ENCODE measurements at places on chromosomes 1 and 21.

DNA sequence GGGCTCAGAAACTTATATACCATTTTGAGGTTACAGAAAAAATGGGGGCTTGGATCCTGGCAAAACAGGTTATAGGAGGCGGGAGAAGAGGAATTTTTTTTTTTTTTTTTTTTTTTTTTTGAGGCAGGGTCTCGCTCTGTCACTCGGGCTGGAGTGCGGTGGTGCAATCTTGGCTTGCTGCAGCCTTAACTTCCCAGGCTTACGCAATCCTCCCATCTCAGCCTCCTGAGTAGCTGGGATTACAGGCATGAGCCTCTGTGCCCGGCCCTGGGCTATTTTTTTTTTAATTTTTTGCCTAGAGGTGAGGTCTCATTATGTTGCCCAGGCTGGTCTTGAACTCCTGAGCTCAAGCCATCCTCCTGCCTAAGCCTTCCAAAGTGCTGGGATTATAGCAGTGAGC, 24.7 kb downstream of the MROH7 start:
- DNase-seq, result no peak

DNA sequence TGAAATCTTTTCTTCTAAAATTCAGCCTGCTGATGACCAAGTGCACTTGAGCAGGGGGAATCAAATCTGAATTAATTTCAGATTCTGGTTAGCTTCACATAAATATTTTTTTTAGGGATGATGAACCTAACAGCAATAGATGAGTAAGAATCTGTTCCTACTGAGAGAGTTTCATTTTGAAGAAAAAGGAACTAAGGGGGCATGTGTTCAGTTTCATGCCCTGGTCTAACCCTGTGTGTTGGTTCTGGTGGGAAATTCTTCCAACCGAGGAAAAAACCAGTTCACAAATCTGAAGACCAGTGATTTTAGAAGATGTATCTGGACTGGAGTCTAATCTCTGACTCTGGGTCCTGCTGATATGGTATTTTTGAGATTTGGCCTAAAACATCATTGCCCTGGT, 13.7 kb downstream of the SELL start:
- no peak for DNase-seq

DNA sequence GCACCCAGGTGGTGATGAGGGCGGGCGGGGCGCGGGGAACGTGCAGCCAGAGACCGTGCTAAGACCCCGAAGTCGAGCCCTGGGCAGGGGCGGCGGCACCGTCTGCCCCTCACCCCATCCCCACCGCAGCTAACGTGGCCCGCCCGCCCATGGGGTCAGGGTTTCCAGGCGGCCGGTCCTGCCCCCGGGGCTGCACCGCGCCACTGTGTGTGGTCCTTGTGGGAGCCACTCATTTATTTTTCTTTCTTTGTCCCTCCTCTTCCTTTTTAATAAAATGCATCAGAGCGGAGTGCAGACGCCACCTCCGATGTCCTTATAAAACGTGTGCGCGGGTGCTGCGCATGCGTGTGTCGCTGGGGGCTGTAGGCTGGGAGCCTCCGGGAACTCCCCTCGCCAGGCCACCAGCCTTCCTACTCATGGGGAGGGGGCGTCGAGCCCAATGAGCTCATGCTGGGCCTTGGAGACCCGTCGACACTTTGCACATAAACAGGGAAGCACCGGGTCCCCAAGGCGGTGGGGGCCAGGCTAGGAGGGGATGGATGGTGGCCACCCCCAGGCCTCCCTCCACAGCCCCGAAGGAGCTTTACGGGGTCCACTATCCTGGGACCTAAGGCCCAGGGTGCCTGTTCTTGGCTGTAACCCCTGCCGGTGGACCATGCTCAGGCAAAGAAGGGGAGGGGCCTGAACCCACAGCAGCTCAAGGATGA, 59.9 kb downstream of the WNT9A start:
- DNase-seq, result no peak

GRCh38 chr1:102858695-102859094, 249.6 kb downstream of the COL11A1 start:
- DNase-seq, result no peak

DNA sequence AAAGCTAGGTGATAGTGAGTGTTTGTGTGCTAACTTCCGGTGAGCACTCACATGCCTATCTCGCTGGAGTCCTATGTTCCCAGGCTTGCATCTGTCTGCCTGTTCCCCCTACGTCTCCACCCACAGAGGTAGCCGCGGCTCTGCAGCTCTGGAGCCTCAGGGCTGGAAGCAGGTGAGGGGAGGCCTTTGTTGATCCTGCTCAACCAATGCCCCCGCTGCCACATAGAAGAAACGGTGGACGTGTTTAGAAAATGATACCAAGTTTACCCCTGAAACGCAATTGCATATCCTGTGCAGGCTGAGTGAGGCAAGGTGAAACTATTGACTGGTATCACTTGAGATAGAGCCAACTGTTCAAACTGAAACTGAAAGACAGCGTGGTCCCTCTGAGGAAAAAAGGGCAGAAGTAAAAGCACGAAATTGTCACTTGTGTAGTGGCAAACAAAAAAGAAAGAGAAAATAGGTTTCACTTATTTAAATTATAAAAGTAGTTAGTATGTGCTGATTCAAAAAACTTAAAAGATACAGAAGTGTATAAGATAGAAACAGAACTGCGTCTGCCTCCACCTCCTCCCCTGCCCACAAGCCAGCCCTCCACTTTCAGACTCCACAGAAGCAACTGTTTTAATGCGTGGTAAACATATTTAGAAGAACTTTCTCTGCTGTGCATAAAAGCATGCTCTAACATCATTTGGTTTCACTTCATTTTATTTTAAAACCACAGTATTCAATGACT, 38.6 kb upstream of the ETS2 start:
- peak; percentile 21 for DNase-seq

DNA sequence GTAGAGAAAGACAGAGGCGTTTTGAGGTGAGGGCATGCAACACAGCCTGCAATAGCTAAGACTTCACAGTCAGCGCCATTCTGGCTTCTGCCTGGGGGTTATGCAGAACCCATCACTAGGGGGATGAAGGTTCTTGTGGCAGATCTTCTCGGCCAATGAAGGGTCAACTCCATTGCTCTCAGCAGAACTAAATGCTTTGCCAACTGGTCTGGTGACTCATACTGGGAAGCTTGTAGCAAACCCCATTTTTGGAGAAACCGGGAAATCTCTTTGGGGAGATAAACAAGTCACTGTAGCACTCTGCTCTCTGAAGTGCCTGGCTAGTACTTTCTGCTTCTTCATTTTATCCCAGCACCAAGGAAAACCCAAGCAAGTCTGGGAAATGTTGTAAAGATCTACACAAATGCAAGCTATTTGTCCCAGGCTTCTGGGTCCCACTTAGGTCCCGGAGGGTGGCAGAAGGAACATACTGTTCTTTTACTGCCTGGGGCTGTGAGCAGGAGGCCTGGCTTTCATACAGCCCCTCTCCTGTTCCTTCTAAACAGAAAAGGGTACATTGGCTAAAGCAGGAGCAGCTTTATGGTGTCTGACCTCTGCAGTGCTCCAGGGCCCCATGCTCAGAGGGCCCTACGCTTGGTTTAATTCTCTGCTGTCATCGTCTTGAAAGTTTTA, 28.8 kb downstream of the SHISA4 start:
- DNase-seq, result no peak

GRCh38 chr1:2378956-2379732, 12.2 kb downstream of the MORN1 start:
- DNase-seq, result no peak

GRCh38 chr21:32592929-32593502, 7.7 kb upstream of the TCP10L start:
- DNase-seq, result no peak

DNA sequence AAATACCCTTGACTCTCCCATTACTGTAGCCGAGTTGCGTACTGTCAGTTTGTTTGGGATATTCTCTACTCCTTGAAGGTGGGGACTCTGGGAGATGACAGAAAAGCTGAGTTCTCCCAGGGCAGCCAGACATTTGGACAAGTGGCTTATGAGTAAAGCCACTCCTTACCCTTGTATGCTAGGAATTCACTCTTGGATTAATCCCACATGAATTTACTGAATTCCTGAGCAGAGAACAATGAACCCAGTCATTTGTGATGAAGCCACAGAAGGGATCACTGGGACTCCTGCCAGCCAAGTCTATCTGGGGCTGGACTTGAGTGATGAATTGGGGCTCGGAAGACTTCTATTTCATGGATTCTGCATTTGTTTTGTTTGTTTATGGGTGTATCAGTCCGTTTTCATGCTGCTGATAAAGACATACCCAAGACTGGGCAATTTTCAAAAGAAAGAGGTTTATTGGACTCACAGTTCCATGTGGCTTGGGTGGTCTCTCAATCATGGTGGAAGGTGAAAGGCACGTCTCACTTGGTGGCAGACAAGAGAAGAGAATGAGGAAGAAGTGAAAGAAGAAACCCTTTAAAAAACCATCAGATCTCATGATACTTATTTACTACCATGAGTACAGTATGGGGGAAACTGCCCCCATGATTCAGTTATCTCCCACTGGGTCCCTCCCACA, 25.1 kb downstream of the C1orf116 start:
- no peak for DNase-seq

DNA sequence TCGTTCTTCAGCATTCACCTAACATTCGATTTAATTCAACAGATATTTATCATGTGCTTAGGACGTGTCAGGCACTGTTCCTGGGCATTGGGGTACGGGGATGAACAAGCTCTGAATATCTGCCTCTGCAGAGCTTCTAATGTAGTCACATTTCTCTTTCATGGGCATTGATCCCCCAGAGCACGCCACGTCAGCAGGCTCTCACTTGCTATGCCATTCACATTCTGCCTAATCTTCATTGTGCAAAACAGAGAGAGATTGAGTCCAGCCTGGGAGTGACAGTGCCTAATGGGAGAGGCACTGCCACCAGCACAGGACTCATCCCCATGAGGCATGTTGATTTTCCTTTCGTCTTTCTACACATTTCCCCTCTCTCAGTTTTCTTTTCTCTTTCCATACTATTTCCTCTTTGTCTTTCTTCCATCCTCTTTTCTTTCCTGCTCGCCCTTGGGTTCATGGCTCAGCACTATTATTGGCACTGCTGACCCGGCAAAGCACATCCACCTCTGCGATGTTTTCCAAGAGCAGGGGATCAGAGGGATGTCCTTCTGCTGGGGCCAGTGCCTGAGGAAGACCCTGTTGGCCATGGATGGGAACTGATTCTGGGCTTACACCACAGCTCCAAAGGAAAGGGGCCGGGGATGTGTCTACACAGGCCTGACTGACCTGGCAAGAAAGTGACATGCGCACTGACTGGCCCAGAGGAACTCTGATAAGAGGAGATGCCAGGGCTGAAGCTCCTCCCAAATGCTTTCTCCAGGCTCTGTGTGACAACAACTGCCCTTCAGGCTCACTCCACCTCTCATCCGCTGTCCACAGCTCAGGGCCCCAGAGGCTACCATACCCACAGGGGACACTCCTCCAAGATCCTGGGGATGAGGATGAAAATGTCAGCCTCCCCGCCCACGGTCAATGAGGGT, 195.9 kb downstream of the TOMM20 start:
- DNase-seq, result no peak

DNA sequence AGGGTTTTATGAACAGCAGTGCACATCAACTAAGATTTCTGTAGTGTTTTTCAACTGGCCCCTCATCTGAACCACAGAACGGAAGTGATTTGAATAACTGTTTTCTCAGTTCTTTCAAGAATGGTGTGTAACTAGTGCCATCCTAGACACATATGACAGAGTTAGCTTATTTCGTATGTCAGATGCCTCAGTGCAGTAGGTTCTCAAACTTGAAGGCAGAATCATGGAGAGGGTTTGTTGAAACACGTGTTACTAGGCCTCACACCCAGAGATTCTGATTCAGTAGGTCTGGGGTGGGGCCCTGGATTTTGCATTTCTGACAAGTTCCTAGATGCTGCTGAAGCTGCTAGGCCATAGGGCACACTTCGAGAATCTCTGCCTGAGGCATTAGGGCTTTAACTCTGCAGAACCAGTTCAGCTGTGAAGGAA, 49.0 kb downstream of the SCCPDH start:
- DNase-seq, result no peak

DNA sequence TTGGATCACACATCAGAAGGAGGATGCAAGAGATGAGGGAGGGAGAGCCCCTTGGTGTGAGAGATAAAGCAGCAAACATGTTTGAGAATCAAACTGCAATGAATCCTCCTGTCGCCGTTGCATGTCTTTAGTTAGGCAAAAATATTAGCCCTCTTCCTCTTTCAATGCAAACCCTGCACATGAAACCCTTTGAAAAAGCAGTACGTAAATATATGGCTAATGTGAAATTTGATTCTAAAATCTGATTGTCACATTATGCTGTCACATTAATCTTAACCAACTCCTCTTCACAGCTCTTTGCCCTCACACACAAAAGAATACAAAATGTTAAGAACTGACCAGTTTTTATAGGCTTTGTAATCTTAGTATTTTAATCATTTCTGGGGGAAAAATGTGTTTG, 63.4 kb downstream of the WDR64 start:
- no peak for DNase-seq

DNA sequence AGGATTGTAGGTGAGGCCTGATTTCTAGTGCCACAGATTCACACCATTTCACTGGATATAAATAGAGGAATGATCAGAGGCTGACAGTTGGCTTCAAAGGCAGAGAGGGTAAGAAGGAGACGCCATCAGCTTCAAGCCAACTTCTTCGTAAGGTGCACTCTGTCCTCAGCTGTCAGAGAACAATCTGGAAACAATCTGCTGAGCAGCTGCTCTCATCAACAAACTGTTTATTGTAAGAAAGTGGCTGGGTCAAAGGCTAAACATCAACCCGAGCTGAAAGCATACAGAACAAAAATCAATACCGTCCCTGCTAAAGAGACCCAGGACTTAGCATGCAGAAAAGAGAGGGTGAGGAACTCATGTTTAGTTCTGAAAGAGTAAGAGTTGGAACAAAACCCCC, 48.2 kb downstream of the HLCS start:
- no peak for DNase-seq

DNA sequence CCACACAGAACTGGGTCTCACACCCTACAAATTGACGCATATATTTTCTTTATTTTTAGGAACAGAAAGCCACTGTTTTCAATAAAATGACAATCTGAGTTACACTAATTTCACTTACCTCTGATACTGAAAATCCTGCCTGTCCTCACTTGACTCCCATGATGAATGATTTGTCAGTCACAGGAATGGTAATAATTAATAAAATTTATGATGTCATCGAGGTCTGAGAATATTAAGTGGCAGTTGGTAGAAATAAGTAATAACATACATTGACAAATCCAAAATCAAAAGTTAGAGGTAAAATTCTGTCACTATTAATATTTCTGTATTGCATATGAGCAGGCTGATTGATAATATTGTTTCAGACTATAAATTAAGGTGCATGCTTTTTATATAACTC, 418.7 kb upstream of the RGS18 start:
- no peak for DNase-seq

DNA sequence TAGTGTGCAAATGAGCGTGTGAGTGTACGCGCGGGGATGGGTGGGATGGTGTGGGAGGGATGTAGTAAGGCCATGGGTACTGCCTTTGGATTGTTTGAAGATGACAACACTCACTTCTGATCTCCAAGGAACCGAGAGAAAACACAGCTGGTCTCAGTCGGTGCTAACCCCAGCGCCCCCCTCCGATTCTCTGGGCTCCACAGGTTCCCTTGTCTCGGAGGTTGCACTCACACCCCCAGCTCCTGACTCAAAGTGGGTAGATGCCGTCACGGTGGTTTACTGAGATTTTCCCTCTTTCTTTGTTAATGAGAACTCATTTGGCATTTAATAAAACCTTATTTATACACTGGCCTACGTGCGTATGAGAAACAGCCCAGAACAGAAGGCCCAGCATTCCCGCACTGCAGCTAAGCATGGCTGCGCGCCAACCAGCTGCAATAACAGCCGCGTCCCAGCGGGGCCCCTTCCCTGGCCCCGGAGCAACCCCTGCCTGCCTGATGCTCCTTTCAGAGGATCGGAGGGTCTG, 25.8 kb downstream of the ABCA4 start:
- DNase-seq, result no peak

Measured in stimulated activated CD4-positive, alpha-beta T cell treated with anti-CD3 and anti-CD28 coated beads, Interleukin-1b, Interleukin-23, amount 100 ng/mL, for 1 hour (primary cell).